ENCODE measurements at places on chromosomes 2 and 18.

DNA sequence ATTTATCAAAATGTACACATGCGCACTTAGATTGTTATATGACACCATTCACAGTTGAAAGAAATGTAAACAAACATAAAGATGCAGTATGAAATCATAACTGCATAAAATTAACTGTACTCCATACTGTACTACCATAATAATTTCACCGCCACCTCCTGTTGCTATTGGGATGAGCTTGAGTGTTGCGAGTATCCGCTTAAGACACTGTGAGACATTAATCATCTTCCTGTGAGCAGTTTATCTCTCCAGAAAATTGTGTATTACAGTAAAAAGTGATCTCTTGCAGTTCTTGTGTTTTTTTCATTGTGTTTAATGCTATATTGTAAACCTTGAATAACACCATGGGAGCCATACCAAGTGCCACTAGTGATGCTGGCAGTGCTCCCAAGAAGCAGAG, 46.1 kb downstream of the OLA1 start:
- no peak for DNase-seq

DNA sequence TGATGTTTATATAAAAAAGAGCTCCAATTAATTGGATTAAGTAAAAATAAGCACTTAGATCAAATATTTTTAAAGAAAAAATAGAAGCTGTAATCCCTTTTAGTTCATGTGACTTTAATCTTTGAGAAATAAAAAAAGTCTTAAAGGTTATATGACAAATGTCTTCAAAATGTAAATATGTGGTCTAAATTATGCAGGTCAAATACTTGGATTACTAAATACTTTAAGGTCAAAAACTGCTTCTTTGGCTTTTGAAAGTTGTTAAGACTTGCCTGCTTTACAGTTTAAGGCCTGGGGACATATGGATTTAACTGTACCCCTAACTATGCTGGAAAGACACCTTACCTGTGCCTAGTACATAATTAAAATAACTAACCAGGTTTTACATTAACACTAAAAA, 15.5 kb upstream of the PDK1 start:
- no peak for DNase-seq

- DNase-seq, result no peak
Observed at GRCh38 chr2:12350821-12351220, 365.9 kb upstream of the TRIB2 start.

GRCh38 chr18:55868909-55869308, 280.9 kb upstream of the TCF4 start:
- DNase-seq, result no peak

GRCh38 chr2:17429130-17429529, 89.1 kb downstream of the RAD51AP2 start:
- no peak for DNase-seq

GRCh38 chr2:45435316-45435715, 175.8 kb downstream of the SRBD1 start:
- no peak for DNase-seq

DNA sequence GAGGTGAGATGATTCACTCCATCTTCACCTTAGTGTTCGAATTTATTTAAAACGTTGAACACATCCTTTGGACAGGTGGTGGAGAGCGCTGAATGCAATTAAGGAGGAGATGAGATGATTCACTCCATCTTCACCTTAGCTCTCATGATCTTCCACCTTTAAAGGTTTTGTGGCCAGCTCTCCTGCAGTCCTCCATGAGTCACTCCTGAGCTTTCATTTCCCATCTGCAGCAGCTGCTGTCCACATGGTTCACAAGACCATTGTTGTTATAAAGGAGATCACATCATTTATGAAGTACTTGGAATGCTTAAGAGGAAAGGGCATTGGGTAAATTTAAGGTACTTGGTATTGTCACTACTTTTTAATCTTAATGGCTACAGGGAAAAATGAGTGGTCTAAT, 298.5 kb downstream of the PAX3 start:
- DNase-seq, result peak; percentile 39
